ENCODE measurements at places on chromosomes 5 and 9.

- no peak for DNase-seq
Observed at GRCh38 chr5:133461796-133462516, 150.4 kb downstream of the FSTL4 start.

GRCh38 chr9:34636791-34637355 lies 714 bp downstream of the SIGMAR1 start:
- peak; percentile 40 for DNase-seq

DNA sequence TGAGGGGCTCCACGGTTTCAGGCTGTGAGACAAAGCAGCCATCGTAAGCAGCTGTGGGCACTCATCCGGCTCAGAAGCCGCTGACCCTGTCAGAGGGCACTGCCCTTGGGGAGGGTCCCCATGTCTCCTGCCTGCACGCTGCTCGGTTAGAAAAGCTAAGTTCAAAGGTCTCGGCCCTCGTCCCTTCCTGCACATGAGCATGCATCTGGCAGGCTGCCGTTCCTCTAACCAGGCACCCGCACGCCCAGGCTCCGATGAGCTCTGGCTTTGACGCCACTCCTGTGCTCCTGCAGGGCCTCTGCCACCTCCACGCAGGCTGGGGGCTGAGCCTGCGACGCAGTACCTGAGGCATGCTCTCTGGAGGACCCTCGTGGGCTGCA lies 51.3 kb downstream of the NKD2 start:
- DNase-seq: no peak

DNA sequence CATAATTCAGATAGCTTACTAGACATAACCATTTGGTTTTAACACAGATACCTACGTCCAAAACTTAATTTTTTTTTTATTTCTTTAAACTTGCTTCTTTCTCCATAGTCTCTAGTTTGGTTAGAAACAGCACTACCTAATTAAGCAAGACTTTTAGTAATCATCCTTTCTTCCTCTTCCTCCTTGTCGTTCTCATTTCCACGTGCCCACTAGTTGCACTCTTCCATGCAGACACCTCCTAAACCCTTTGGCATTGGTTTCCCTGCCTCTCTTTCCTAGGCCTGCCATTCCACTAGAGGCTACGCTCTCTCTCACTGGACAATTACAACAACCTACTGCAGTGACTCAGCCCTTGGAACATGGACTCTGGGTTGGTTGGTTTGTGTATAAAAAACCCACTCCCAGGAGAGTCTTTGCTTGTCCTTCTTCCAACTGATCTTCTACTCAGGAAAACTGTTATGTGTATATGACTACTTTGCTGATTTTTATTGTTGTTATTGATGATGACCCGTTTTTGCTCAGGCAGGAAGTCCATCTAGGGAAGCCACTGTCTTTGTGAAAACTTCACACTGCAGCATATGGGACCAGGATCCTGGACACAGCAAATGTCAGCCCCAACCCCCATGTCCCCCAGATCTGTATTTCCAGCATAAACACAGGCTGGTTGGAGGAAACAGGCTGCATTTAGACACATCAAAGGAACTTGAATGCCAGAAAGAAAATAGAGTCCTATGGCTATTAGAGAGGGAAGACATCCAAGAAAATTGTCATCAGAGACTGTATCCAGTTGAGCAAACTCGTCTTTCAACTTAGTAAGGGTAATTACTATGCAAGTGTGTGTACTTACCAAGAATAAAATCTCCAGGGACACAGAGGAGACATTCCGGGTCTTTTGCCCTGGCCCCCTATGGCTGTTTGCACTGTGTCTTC lies 503.2 kb downstream of the GADD45G start:
- no peak for DNase-seq

DNA sequence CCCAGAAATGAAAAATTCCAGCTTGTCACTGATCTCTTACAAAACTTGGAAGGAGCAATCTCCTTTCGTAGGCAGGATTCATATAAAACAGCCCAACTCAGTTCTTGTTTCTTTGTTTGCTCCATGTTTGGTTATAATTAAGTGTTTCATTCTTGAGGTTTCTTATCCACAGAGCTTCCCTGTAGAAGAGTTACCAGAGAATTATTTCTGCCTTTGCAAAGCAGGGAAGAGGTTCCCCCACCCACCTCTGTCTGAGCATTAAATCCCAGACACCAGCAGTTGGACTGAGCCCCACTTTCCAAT lies 34.1 kb upstream of the RAI14 start:
- peak; percentile 84 for DNase-seq

DNA sequence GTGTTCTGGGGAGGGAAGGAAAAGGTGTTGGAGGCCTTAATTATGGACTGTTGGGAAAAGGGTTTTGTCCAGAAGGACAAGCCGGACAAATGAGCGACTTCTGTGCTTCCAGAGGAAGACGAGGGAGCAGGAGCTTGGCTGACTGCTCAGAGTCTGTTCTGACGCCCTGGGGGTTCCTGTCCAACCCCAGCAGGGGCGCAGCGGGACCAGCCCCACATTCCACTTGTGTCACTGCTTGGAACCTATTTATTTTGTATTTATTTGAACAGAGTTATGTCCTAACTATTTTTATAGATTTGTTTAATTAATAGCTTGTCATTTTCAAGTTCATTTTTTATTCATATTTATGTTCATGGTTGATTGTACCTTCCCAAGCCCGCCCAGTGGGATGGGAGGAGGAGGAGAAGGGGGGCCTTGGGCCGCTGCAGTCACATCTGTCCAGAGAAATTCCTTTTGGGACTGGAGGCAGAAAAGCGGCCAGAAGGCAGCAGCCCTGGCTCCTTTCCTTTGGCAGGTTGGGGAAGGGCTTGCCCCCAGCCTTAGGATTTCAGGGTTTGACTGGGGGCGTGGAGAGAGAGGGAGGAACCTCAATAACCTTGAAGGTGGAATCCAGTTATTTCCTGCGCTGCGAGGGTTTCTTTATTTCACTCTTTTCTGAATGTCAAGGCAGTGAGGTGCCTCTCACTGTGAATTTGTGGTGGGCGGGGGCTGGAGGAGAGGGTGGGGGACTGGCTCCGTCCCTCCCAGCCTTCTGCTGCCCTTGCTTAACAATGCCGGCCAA lies 19.1 kb downstream of the PTGES2 start:
- no peak for DNase-seq

DNA sequence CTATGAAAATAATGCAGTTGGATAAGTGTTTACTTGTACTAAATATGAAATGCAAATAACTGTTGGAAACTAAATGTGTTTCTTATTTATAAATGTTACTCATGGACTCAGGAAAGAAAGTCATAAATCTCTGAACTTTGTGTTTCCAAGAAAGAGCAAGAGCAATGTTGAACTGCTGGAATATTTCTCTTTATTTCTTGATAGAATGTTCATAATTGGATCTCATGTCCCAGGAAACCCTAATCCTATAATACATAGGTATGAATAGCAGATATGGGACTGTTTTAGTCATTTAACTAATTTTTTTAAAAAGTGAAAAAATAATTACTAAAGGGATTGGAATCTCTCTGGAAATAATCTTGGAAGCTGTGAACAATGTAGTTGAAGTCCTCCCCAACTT lies 245.0 kb upstream of the ACTBL2 start:
- DNase-seq: no peak

DNA sequence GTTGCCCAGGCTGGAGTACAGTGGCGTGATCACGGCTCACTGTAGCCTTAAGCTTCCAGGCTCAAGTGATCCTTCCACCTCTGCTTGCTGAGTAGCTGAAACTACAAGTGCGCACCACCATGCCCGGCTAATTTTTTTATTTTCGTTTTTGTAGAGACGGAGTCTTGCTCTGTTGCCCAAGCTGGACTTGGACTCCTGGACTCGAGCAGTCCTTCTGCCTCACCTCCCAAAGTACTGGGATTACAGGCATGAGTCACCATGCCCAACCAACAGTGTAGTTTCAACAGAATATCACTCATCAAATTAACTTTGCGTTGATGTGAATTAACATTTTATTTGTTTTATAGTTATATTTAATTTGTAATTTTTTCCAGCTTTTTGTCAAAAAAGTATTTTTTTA lies 45.3 kb downstream of the WDR70 start:
- no peak for DNase-seq

Measured in fibroblast of gingiva (primary cell).